ENCODE measurements at places on chromosomes 2 and 18.

- no peak for DNase-seq
Measured at GRCh38 chr2:10873790-10874437, 37.8 kb upstream of the KCNF1 start.

- no peak for DNase-seq
Measured at GRCh38 chr2:98498703-98499440, 54.2 kb downstream of the INPP4A start.

GRCh38 chr2:160893581-160893980 is 266.6 kb upstream of the TANK start:
- DNase-seq, result no peak

GRCh38 chr18:39208729-39209128 is 1643.1 kb upstream of the CELF4 start:
- no peak for DNase-seq

- no peak for DNase-seq
Measured at GRCh38 chr2:186995092-186995491, 146.1 kb upstream of the ZSWIM2 start.

GRCh38 chr2:29397713-29398112 is 282.5 kb downstream of the CLIP4 start:
- DNase-seq, result no peak

GRCh38 chr2:185876234-185876633 is 137.6 kb downstream of the FSIP2 start:
- DNase-seq, result no peak

DNA sequence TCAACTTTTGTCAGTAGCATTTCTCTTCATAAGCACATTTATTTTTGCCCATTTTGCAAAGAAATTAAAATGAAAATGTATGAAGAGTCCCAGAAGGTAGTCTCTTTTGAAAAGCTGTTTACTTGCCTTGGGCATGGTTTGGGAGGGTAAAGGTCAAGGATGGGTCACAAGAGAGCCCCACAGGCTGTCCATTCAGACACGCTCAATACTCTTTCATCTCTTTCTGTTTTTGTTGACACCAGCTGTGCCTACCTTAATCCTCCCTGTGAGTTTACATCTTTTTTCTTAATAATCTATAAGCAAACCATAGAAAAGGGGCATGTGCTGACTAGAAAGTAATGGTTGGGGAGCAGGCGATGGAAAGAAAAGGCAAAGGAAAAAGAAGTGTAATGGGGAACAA is 49.6 kb upstream of the KLF7 start:
- DNase-seq, result no peak

- peak; percentile 95 for DNase-seq
Measured at GRCh38 chr2:127649684-127650040, 3.7 kb downstream of the GPR17 start.

- DNase-seq, result no peak
Measured at GRCh38 chr2:30349691-30350090, 97.4 kb upstream of the LCLAT1 start.

- no peak for DNase-seq
Measured at GRCh38 chr18:36406805-36407204, 109.3 kb downstream of the FHOD3 start.

- no peak for DNase-seq
Measured at GRCh38 chr2:62415019-62415431, 91.0 kb downstream of the TMEM17 start.
